ENCODE measurements at places on chromosomes 1 and 21.

DNA sequence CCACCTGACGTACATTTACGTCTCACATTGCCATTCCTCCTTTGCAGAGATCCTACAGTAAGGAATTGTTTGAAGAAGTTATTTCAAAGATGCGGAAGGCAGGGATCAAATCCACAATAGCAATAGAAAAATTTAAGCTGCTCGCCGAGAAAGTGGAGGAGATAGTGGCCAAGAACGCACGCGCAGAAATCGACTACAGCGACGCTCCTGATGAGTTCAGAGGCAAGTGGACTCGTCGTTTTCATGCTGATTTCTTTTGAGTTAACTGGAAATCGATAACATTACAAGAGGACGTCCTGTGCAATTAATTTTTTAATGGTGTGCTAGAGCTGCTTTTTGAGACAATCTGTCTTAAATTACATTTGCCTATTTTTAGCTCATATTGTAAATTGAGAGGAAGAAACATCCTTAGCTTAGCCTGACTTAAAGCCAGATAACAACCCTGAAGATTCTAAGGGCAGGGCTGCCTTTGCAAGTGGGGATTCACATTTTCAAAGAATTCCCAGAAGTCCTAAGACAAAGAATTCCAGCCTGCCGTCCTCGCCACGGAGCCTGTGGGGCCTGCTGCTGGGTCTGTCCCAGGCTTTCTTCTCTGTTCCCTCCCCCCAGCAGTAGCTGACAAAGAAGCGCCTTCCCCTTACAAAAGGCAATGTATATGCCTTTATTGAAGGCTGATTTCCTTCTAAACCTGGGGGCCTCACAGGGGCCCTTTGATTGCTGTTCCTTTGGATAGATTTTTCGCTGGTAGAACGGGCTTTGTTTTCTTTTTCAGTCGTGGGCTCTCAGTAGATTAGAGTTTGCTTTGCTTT, 31.6 kb upstream of the KIF1B start:
- DNase-seq = no peak

- peak; percentile 72 for DNase-seq
Measured at GRCh38 chr1:22611530-22611947, 24.9 kb upstream of the C1QA start.

DNA sequence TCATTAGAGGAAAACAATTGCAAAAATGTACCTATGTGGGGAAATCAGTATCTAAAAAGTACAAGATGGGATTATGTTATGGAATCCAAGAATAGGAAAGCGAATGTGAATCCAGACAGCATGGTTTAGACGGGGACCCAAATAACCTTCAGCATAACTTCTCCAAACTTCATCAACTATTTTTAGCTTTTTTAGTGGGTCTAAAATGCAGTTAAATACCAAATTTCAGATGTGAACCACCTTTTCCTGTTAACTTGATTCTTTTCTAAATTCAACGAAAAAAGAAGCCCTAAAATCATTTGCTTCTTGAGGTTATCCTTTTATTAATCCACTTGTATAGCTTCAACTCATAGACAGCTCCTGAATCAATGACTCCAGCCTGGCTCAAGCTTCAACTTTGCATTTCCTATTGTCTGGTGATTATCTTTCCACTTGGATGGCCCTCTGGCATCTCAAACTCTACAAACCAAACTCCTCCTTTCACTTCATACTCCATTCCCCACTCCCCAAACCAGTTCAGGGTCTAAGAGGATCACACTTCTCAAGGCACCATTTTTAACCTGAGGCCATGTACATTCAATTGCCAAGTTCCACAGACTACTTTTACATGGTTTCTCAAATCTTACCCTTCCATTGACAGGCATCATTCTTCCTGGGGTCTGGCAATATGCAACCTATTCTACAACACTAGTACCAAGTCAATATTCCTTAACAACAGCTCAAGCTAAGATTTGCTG, 7.4 kb downstream of the ERRFI1 start:
- DNase-seq = no peak

DNA sequence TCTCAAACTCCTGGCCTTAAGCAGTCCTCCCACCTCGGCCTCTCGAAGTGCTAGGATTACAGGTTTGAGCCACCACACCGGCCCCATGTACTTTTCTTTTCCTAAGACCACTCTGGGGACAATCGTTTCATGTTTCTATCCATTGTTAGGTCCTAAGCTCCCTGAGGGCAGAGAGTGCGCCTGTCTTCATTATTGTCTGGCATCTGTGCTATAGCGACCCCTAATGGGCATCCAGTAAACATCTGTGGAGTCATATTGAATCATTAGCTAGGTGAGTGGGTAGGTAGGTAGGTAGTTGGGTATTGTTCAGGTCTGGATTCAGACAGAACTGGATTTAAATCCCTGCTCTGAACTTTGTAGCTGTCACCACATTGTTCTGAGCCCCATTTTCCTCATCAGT, 66.1 kb downstream of the TMEM53 start:
- DNase-seq = peak; percentile 21

All from trophoblast cell (in vitro differentiated cells and primary cell).